ENCODE measurements at places on chromosomes 4 and X. TPM values are rescaled to one million over a fixed set of nuclear protein-coding genes. Genes with fewer than 3 reads are reported as not detected.

Gene SOWAHD
- not detected for total RNA-seq

Gene SPANXA1
- not detected for total RNA-seq

Gene TBC1D8B
- 2.4 TPM for total RNA-seq

Gene CD99L2
- 35.8 TPM for total RNA-seq

Gene FGA
- not detected for total RNA-seq

Gene CT47B1
- not detected for total RNA-seq

Gene MXRA5
- under 0.01 TPM for total RNA-seq

Gene EMCN
- 62.5 TPM for total RNA-seq

Gene BMPR1B
- 0.19 TPM for total RNA-seq

Gene FHIP1A
- total RNA-seq: 0.13 TPM

Gene LAGE3
- 11.2 TPM for total RNA-seq

Gene UGT2A2
- not detected for total RNA-seq

Gene TLR3
- 1.9 TPM for total RNA-seq

Gene MEPE
- total RNA-seq: not detected

Gene SYN1
- under 0.01 TPM for total RNA-seq

Gene CT45A5
- total RNA-seq: not detected

Gene PCDH18
- total RNA-seq: 1.6 TPM

Gene RFC1
- 36.4 TPM for total RNA-seq

Gene TMEM154
- 2.9 TPM for total RNA-seq

Gene CNKSR2
- not detected for total RNA-seq

Gene MAGEA3
- total RNA-seq: not detected

Gene HS6ST2
- 0.13 TPM for total RNA-seq

Gene CLNK
- not detected for total RNA-seq

Gene HS3ST1
- 1.1 TPM for total RNA-seq

Gene DGAT2L6
- 0.16 TPM for total RNA-seq
